ENCODE measurements at places on chromosomes 1 and 21.

DNA sequence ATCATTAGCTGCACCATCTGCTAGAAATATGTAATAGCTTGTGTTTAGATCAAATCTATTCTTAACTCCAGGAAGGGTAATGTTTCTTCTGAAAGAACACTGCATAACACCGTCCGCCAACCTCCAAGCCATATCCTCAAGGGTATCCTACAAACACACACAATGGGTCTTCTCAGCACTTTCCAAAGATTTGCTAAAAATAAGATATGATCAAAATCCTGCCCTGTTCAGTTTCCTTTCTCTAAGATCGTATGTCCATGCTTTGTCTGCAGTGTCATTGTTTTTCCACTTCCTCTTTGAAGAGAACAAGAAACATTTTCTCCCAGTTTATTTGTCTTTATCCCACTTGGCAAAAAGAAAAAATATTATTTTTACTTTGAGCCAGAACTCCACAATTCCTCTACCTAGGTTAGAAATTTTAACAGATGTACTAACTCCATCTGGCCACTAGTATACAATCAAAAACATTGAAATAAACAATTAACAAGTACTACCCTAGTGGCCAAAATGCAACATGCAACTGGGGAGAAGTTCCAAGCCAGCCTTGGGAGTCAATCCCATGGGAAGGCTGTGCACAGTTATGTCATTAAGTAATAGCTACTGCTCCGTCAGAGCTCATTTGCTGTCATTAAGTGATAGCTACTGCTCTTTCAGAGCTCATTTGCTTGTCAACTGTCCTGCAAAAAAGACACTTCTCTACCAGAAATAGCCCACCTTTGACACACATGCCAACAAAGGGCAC is 37.8 kb downstream of the FRRS1 start:
- DNase-seq, result no peak

- DNase-seq, result no peak
Observed at GRCh38 chr1:56403321-56403720, 176.0 kb downstream of the PLPP3 start.

DNA sequence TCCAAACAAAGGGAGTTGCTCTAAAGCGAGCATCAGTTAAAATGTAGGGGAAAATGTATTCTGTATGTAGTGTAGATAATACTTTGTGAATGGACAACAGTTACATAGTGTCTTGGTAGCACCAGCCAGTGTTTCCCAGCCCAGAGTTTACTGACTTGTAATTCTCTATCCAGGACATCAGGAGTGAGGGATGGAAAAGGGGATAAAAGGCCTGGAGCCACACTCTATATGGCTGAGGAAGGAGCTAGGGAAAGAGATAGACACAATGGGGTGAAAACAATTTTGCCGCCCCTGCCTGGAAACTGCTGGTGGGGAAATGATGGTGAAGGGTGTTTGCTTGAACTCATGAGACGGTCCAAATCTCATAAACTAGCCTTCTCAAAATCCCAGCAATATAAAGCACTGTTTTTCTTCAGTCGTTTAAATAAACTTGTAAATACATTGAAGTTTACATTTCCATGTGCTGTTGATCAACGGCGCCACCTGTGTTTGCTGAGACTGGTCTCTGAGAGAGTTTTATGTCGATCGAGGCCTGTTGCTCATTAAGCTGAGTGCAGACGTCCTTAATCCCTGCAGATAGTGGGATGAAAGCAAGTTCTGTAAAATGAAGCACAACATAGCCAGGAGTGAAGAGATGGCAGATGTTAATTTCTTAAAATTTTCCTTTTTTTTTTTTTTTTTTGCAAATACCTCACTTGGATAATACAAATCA is 27.9 kb upstream of the AGO1 start:
- DNase-seq, result no peak

DNA sequence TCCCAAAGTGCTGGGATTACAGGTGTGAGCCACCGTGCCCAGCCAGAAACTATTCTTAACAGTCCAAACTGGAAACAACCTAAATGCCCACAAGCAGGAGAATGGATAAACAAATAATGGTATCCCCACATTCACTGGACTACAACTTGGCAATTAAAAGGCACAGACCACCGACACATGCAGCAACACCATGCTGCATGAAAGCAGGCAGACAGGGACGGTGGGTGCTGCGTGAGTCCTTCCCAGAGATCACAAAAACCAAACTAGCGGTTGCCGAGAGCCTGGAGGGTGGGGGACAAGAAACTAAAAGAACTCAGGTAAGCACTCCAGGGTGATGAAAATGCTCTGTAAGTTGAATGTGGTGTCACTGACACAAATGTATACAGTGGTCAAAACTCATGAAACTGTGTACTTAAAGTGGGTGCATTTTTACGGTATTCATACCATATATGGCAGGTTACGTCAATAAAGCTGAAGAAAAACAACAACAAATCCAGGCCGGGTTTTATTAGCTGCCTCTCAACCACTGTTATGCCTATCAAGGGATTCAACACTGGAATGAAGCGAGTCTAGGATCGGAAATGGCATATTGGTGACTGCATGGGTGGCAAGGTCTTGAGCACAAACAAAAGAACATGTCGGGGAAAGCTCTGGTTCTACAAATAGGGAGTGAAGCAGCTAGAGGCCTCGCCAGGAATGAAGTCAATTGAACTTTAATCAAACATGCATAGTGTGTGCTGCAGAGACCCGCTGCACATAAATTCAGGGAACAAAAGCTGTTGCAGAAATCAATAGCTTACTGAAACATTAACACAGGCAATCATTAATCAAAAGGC is 52.4 kb downstream of the SLC45A1 start:
- no peak for DNase-seq

DNA sequence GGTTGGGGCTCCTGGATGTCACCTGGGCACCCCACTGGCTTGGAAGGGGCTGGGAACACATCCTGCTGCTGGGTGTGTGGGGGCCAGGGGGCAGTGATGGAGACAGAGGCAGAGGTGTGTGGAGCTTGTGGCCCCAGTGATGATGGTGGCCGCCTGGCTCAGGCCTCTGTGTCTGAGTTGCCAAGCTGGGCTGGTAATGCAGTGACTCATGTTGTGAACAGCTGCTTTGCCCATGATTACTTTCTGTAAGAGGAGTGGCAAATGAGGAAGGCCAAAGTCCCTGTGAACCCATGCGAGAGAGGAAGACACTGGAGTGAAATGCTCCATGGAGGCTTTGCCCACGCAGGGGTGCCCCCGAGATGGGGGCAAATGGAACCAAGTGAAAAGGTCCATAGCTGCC is 86.8 kb downstream of the KCNJ6 start:
- DNase-seq, result no peak
